Activated CD4-positive, alpha-beta T cell treated with anti-CD3 and anti-CD28 coated beads, Interleukin-10, Interleukin-2, amounts not matched to agents 100 ng/mL and 50 ng/mL, durations not matched to agents 16 hours and 8 hours (primary cell): ENCODE measurements at places on chromosomes 5 and 9.

DNA sequence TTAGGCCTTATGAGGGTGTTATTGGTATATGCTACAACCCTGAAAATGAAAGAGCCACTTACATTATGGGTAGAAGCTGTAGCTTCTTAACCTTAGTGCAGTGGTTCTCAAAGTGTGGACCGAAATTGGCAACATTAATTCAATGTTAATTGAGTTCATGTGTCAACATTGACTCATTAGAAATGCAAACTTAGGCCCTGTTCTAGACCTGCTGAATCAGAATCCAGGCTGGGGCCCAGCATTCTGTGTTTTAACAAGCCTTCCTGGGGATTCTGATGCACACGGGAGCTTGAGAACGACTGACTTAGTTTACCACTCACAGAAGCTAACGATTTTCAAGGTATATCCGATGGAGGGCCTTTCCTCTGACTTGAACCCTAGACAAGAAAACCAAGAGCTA, 7.3 kb downstream of the VLDLR start:
- DNase-seq: no peak

- no peak for DNase-seq
Observed at GRCh38 chr5:80632700-80633099, 21.8 kb upstream of the MSH3 start.

DNA sequence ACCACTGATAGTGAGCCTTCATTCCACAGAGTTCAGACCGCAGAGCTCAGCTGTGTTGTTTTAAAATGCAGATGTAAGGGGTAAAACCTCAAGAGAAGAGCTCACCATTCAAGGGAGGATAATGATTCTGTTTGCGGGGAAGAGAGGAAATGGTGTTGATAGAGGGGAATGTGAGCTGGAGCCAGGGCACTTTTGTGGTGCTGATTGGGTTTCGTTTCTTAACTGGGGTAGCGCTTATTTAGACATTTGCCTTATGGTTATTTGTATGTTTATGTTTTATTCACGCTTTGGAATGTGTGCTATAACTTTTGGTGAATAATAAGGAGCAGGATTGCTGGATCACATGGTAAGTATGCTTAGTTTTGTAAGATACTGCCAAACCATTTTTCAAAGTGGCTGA, 42.5 kb downstream of the STXBP1 start:
- no peak for DNase-seq

DNA sequence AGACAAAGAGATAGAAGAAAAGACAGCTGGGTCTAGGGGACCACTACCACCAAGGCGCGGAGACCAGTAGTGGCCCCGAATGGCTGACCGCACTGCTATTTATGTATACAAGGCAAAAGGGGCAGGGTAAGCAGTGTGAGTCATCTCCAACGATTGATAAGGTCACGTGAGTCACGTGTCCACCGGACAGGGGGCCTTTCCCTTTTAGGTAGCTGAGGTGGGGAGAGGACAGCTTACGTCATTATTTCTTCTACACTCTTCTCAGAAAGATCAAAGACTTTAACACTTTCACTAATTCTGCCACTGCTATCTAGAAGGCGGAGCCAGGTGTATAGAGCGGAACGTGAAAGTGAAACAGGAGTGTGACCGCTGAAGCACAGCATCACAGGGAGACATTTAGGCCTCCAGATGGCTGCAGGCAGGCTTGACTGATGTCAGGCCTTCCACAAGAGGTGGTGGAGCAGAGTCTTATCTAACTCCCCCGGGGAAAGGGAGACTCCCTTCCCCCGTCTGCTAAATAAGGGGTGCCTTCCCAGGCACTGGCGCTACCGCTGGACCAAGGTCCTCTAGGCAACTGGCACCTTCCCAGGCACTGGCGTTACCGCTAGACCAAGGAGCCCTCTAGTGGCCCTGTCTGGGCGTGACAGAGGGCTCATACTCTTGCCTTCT, 6.1 kb upstream of the PRR16 start:
- peak; percentile 41 for DNase-seq

DNA sequence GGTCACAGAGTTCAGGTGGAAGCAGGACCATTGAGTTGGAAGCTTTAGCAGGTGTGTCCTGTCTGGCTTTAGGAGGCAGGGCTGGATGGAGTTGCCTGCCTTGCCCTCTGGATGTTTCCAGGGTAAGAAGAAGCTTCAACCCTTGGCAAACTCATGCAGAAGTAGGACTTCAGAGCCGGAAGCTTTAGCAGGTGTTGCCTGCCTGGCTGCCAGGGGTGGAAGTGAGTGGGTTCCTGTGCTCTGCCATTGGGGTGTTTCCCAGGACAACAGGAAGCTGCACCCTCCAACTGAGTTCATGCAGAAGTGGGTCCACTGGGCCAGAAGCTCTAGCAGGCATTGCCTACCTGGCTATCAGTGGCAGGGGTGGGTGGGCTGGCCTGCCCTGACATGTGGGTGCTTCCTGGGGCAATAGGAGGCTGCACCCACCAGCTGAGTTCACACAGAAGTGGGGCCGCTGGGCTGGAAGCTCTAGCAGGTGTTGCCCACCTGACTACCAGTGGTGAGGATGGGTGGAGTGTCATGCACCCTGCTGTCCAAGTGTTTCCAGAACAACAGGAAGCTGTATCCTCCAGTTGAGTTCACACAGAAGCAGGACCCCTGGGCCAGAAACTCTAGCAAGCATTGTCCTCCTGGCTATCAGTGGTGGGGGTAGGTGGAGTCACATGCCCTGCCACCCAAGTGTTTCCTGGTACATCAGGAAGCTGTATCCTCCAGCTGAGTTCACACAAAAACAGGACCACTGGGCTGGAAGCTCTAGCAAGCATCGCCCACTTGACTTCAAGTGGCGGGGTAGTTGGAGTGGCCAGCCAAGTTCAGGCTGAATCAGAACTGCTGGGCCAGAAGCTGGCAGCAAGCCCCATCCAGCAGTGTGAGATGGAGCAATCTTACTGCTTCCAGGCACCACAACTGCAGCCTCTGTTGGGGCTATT, 24.6 kb downstream of the LOX start:
- no peak for DNase-seq

DNA sequence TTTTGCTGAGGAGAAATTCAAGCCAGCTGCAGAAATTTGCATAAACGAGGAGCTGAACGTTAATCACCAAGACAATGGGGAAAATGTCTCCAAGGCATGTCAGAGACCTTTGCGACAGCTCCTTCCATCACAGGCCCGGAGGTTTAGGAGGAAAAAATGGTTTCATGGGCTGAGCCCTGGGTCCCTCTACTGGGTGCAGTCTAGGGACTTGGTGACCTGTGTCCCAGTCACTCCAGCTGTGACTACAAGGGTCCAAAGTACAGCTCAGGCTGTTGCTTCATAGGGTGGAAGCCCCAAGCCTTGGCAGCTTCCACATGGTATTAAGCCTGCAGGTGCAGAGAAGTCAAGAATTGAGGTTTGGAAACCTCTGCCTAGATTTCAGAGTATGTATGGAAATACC, 207.5 kb downstream of the DENND1A start:
- no peak for DNase-seq

DNA sequence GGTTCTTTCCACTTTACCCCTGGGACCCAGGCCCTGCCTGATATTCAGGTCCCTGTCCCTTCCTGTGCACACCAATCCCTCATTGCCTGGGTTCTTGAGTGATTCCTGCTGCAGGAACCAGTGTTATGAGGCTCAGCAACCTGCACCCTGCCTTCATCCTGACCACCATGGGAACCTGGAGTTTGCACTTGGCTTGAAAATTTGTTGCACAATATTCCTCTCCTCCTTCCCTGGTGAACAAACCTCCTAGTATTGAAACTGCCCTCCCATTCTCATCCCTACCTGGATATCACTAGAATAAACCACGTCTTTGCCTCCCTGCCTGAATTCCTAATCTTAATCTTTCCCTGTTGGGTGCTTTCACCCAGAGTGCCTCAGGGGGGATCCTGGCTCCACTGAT, 52.1 kb upstream of the AFAP1L1 start:
- no peak for DNase-seq

DNA sequence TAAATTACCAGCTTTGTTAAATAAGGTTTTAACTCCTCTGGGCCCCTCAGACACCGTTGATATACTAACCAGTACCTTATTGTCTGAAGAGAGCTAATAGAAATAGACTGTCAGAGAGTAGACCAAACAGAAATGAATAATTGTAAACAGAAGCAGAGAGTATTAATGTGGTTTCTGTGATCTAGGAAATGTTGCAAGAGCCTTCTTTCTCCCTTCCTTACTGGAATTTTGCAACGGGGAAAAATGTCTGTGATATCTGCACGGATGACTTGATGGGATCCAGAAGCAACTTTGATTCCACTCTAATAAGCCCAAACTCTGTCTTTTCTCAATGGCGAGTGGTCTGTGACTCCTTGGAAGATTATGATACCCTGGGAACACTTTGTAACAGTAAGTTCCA, 5.1 kb downstream of the TYRP1 start:
- no peak for DNase-seq

- DNase-seq: no peak
Observed at GRCh38 chr9:34409154-34409553, 32.5 kb upstream of the MYORG start.

- peak; percentile 4 for DNase-seq
Observed at GRCh38 chr9:99368341-99369326, 146.6 kb downstream of the SEC61B start.

DNA sequence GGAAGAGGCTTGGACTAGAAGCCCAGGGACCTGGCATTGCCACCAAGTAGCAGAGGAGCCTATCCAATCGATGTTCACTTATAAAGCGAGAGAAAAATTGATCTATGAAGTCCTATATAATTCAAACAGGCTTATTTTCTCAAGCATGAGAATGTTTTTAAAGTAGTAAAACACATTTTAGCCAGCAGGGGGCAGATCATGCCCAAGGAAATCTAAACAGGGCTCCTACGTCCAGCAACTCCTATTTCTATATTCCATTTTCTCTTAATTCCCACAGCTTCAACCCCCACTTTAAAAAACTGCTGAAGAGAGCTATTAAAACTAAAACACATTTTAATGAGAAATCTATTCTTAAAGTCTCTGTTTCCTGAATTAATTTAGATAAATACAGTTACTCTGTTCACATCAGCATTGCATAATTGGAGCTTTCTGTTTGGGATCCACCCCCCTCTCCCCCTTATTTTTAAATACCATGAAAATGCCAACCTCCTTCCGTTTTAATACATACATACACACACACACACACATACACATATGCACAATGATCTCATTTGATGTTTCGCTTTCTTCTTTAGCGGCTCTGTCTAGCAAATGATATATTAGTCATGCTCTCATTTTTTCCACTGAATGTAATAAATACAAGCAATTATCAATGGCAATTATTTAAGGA, 144.9 kb downstream of the MYO10 start:
- peak; percentile 55 for DNase-seq

DNA sequence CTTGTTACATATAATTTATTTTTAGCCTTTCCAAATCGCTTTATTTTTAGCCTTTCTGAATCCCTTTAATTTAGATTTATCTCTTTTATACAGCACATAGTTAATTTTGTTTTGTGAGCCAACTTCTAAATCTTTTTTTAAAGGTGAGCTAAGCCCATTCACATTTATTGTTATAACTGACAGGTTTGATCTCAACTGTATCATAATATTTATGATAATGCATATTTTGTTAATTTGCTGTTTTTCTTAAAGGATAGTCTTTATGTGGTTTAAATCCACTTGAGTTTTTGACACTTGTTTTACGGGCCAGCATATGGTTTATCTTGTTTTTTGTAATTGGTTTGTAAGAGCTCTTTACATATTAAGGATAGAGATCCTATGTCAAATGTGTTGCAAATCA, 177.8 kb upstream of the SMIM23 start:
- no peak for DNase-seq

- DNase-seq: peak; percentile 84
Observed at GRCh38 chr9:33165263-33166151, 1.6 kb downstream of the B4GALT1 start.

- DNase-seq: peak; percentile 58
Observed at GRCh38 chr9:117783828-117784227, 79.6 kb downstream of the TLR4 start.

DNA sequence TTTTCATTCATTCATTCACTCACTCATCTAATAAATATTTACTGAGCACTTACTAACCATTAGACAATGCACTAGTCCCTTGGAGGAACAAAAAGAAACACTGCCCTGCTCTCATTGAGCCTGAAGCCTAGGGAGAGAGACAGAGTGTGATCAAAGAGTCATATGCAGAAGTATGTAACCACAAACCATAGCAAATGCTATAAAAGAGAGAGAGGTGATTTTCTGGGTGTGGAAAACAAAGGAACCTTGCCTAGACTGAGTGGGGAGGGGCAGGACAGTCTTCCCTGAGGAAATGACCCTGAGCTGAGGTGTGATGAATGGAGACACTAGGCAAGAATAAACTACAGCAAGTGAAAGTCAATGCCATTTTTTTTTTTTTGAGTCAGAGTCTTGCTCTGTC, 10.8 kb upstream of the ADRA1B start:
- no peak for DNase-seq

- no peak for DNase-seq
Observed at GRCh38 chr9:100170085-100170484, 71.0 kb downstream of the INVS start.

- peak; percentile 7 for DNase-seq
Observed at GRCh38 chr9:37999588-38000189, 69.3 kb downstream of the SHB start.

DNA sequence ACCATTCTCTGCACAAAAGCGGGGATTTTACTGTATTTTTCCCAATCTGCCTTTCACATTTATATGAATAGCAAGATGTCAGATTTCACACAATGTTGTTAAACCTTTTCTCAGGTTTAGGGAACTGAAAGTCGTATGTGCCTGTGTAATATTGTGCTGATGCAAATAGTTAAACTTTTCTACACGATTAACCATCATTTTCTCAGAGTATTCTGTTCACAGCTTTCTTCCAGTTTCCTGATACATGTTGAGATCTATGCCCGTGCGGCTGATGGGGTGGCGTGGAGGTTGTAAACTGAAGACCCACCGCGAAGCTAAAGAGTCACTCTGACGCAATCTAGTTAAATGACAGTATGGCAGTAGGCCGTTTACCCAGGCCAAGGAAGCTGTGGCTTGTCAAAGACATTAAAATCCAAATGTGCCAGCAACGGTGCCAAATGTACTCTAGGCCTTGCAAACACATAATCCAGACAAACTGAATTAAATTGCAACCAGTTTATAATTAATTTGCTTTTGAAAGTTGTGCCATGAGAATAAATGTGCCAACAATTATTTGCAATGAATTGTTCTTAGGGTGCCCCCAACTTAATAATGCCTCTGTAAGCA, 145.7 kb downstream of the EBF1 start:
- no peak for DNase-seq

DNA sequence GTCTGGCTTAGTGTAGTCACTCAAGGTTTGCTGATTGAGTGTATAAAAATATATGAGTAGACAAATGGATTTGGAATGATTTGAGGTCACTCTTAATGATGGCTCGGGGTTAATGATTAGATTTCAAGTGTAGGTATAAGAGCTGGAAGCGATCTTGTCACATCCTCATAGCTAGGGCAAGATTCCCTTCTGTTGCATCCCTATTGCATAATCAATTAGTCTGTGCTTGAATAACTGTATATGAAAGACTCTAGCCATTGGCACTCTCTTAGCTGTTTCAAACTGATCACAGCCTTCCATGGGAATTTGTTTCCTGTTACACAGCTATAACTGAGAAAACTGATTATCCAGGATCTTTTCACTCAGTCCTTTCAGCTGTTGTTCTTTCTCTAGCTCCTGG, 811.6 kb downstream of the TLE4 start:
- DNase-seq: no peak

GRCh38 chr5:150054569-150054968, 31.8 kb downstream of the CSF1R start:
- DNase-seq: no peak
